ENCODE measurements at places on chromosomes 1 and 21.
A peak's percentile ranks its signal among the peaks of the same experiment; 100 is the strongest.

- DNase-seq: no peak
Measured at GRCh38 chr1:57835620-57836019, 411.8 kb upstream of the DAB1 start.

DNA sequence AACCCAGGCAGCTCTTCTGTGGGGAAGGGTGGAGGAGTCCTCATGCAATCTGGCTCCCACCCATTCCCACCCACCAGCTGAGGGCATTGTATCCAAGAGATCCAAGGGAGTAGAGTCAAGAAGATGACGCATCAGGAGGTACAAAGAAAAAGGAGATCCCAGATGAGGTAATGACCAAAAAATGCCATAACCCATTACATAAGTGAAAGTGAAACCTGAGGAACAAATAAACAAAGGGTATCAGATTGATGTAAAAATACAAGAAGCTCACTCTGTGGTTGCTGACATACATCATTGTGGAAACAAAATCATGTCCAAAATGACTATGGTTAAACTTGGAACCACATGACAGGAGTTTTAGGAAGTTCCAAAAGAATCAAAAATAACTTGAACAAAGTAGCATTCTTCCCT, 42.5 kb downstream of the CCN1 start:
- no peak for DNase-seq

- DNase-seq: no peak
Measured at GRCh38 chr1:94828251-94828650, 8.1 kb downstream of the SLC44A3 start.

- DNase-seq: no peak
Measured at GRCh38 chr1:197327776-197328364, 59.8 kb downstream of the CRB1 start.

- DNase-seq: no peak
Measured at GRCh38 chr1:156359973-156360372, 9.0 kb upstream of the RHBG start.

- DNase-seq: no peak
Measured at GRCh38 chr1:47684964-47685762, 247.3 kb downstream of the FOXD2 start.

DNA sequence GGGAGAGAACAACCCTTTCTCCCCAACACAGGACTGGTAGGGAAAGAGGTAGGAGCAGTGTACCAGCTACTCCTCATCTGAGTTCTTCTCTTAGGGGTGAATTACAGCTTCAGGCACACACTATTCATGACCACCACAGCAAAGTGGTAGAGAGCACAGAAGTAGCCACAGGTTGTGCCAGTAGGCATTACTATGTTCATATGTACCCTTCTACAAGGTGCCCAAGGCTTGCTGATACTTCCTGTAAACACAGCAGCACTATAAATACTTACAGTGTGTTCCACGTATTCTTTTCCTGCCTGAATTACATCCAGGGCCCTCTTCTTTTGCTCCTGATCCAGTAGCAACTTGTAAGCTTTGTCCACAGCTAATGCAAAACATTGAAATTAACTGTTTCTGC, 23.1 kb downstream of the DNAJC8 start:
- DNase-seq: no peak

GRCh38 chr1:41495210-41495948, 10.9 kb upstream of the EDN2 start:
- no peak for DNase-seq

GRCh38 chr1:100604372-100604771, 66.4 kb downstream of the GPR88 start:
- no peak for DNase-seq

GRCh38 chr1:11731691-11732283, 4.1 kb upstream of the AGTRAP start:
- peak; percentile 16 for DNase-seq

DNA sequence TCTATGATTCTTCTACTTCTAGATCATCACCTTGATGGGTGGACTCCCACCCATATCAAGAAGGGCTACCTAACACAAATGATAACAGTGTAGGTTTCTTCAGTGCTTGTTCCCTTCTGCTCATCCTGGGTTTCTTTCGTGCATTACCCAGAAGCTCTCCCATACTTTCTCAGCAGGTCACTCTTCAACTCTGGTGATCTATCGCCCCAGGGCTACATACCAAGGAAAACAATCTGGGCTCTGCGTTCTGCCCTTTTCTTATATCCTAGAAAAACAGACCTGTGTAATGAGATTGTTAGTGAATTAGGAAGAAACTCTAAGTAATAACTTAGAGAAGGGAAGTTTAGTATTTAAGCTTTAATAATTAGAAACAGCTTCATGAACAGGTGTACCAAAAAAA, 370.6 kb upstream of the SPAG17 start:
- no peak for DNase-seq

- no peak for DNase-seq
Measured at GRCh38 chr1:15311880-15312279, 64.9 kb downstream of the FHAD1 start.

DNA sequence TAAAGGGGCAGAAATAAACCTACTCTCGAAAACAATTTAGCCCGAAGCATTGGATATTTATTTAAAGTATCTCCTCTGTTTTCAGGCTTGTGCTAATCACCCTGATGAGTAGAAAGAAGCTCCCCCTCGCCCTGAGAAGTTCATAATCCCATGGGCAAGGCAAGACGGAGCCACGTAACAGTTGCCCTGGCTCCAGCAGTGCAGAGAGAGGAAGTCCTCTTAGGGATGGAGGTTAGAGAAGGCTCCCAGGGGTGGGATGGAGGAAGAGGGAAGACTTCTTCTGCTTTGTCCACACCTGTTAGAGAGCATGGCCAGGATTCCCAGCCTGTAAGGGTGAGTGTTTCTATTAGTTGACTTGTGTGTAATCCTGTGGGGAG, 3.4 kb upstream of the GPR25 start:
- no peak for DNase-seq

DNA sequence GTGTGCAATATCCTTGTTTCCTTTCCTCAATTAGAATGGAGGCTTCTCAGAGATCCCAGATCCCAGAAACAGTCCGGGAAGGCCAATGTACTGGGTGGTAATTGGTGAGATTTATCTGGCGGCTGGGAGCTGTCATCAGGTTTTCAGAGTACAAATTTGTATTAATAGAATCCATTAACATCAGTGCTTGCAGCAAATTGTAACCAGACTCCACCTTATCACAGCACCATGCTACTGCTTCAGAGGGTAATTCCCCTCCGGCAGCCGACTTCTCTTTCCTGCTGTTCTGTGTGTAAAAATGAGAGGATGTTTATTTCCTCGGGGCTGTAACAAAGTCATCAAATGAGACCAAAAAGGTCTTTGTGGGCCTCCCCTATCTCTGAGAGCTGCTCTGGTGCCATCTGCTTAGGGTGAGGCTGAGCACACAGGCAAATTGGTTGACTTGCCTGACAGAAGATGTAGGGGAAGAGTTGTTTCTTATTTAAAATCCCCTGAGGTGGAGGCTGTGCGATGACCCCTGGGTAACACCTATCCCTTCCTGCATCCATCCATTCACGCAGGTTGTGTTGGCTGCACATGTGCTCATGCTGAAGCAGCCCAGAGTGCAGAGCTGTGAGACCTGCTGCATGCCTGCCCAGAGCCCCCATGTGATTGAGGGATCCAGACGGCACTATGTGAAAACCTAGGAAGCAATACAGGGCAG, 19.2 kb downstream of the NFASC start:
- no peak for DNase-seq

DNA sequence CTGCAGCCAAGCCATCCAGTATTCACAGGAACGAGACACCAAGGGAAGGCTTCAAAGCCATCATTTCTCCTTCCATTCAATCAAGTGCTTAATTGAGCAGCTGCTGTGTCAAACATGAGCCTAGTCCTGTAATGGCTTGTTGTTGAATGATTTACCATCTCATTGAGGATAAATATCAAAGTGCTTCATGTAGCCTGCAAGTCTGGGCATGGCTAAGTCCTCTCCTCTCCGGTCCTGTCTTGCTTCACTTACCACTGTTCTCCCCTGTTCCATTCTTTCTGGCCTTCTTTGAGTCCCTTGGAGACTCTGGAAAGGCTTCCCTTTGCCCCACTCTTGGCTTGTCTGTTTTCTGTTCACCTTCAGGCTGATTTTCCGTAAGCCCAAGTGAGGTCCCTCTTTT, 279.8 kb downstream of the PBX1 start:
- no peak for DNase-seq

DNA sequence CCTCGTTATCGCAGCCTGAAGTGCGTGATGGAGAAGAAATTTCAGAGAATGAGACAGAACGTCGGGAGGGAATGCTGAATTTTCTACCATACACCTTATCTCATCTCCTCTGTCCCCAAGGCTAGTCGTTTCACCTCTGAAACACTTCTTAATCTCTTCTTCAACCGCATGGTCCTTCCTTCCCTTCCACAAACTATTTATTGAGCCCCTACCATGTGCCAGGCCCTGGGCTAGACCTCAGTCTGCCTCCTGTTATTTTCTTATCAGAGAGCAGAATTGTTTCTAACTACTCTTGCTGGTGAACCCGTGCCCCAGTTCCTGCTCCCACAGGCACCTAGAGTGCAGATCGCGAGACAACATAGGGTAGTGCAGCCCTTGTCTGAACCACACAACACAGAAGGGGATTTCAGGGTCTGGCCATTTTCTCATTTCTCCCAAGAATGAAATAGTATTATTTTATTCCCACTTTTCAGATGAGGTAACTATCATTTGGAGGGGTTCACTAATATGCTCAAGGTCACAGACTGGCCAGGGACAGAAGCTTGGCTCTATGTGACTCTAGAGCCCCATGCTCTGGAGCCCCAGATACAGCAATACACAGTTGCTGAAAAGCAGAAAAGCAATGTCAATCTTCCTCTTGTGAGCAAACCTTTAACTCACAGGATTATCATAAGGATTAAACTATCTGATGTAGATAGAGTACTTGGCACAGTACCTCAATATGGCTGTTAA, 598 bp upstream of the ADIPOR1 start:
- DNase-seq: no peak

- no peak for DNase-seq
Measured at GRCh38 chr1:3674100-3675094, 22.1 kb downstream of the TP73 start.

DNA sequence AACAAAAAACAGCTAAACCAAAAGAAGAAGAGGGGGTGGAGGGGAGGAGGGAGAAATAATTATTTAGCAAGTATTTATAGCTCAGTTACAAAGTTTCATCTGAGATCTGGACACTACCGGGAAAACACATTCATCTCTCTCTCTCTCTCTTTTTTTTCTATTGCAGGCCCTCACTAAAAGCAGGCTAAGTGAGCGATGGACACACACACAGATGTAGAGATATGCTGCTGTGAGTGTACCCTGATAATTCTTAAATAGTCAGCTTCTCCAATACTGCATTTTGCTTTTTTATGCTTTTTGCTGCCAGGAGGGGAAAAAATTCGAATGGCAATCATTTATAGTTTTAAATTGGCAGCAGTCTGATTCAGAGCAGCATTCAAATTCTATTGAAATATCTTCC, 65.0 kb downstream of the LPAR3 start:
- no peak for DNase-seq

- DNase-seq: no peak
Measured at GRCh38 chr21:34534522-34534921, 22.5 kb upstream of the KCNE1 start.

DNA sequence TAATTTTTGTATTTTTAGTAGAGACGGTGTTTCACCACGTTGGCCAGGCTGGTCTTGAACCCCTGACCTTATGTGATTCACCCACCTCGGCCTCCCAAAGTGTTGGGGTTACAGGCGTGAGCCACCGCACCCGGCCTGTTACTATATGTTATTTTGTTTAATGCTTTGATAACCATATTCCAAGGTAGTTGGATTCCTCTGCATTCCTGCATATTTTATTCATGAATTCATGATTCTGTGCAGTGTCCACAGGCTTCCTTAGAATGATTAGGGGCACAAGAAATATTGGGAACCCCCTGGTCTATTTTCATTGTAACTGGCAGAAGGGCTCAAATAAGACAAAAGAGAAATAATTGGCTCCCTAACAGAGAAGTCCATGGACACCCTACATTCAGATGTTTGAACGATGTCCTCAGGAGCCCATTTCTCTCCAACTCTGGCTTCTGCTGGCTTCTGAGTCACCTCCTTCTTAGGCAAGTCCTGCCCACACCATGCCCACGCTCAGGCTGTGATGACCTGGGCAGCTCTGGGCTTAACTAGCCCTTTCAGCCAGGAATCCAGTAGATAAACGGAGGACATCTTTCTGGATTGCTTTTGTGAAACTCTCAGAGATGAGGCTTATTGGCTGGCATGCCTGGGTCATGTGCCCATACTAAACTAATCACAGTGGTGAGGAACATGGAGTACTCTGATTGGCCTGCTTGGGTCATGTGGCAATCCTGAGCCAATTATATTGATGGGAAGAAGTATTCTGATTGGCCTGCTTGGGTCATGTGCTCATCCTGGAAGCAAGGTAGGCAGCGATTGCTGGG, 32.6 kb downstream of the TNFRSF8 start:
- DNase-seq: no peak

GRCh38 chr1:190754666-190755065, 277.0 kb upstream of the BRINP3 start:
- DNase-seq: no peak

- DNase-seq: no peak
Measured at GRCh38 chr1:229756666-229757065, 130.6 kb downstream of the URB2 start.

DNA sequence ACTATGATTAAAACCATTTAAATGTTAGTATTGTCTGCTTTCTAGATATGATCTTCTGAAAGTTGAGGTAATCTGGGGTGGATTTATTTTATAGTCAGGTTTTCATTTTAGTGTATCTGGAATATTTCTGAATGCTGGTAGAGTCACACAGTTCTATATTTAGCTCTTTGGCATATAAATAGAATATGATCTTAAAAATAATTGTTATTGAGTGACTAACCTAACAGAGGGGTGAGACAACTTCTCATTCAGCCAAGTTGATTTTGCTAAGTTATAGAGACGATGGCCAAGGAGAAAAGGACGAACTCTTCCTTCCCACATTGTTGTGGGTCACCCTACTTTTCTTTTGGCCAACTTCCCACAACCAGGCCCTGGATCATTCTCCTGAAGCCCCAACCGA, 7.2 kb upstream of the MT1HL1 start:
- DNase-seq: no peak

- no peak for DNase-seq
Measured at GRCh38 chr1:112263453-112263852, 132.6 kb upstream of the CTTNBP2NL start.

DNA sequence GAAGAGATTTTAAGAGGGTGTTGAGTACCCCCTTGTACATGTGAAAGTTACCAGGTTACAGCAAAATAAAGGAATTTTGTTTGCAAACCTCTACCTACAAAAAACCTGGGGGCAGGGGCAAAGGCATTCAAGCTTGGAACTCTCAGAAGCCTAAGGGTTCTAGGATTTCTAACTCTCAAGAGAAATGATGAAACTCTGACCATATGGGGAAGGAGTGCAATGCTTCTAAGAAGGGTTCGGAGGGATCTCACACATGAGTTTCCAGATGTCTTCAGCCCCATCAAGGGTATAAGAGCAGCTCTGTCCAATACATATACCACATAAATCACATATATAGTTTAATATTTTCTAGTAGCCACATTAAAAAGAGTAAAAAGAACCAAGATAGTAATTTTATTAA, 7.3 kb upstream of the FCGR2A start:
- DNase-seq: no peak

GRCh38 chr1:156445789-156446263, 54.7 kb downstream of the MEF2D start:
- DNase-seq: peak; percentile 78

- DNase-seq: no peak
Measured at GRCh38 chr1:205371871-205372660, 15.3 kb upstream of the KLHDC8A start.

- no peak for DNase-seq
Measured at GRCh38 chr1:85149805-85150204, 51.0 kb downstream of the SYDE2 start.

- DNase-seq: no peak
Measured at GRCh38 chr21:46518983-46519583, 60.4 kb downstream of the DIP2A start.

- no peak for DNase-seq
Measured at GRCh38 chr1:95048317-95048716, 24.4 kb downstream of the ALG14 start.
